Bladder microvascular endothelial cell (primary cell): ENCODE measurements at places on chromosomes 5 and 9. TPM values are rescaled to one million over a fixed set of nuclear protein-coding genes. Genes with fewer than 3 reads are reported as not detected.

The CDX1 gene
- not detected in 2 replicates for total RNA-seq

The MEIKIN gene
- total RNA-seq: not detected in 2 replicates

The CFAP90 gene
- total RNA-seq: not detected in 2 replicates

The ELOVL7 gene
- 0.38 and 1.8 TPM in 2 replicates for total RNA-seq

The SMIM33 gene
- not detected in 2 replicates for total RNA-seq
